ENCODE measurements at places on chromosomes 6 and 20.
A peak's percentile ranks its signal among the peaks of the same experiment; 100 is the strongest.

DNA sequence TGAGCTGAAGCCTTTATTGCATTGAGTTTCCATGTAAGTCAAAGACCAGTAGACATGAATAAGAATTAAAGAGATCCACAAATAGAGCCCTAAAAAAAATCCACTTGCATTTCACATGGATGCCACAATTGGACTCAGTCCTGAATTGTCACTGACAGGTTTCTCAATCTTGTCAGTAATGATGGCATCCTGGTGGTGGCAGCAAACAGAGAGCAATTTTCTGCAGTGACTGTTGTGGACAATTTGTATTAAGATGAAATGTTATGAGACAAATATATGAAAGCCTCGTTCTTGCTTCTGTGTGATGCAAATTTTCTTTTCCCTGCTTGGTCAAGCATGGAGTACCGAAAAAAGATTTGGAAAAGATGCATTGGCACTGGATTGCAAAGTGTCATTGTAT lies 278.9 kb downstream of the SAMD5 start:
- DNase-seq: no peak

- DNase-seq: no peak
Observed at GRCh38 chr20:42775866-42776265, 413.8 kb downstream of the PTPRT start.

DNA sequence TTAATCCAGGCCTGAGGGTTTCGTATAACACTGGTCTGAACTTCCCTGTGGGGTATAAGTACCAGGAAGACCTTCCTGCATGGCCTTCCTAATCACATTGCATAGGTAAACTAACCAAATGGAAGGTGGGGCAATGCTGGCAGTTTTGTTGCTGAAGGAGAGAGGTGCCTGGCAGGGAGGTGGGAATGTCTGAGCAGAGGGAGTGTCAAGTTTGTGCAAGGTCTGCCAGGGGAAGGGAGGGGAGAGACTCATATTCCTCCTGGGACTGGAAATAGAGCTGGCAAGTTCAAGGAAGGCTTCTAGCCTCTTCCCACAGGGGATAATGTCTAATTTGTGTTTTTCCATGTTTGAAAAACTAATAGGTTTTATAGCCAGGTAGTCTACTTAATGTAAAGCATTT lies 70.6 kb downstream of the HDDC2 start:
- no peak for DNase-seq

DNA sequence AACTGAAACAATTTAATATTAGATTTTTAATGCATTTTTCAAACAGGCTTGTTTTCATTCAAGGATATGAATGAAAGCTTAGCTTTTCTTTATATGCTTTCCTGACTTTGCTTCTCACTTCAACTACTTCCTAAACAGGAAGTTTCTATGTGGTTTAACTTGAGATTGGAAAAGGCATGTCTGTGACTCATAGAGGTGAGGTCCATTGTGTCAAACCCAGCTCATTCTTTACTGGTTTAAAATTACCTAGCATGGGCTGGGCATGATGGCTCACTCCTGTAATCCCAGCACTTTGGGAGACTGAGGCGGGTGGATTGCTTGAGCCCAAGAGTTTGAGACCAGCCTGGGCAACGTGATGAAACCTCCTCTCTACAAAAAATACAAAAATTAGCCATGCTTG lies 34.4 kb downstream of the EFHC1 start:
- DNase-seq: peak; percentile 85

DNA sequence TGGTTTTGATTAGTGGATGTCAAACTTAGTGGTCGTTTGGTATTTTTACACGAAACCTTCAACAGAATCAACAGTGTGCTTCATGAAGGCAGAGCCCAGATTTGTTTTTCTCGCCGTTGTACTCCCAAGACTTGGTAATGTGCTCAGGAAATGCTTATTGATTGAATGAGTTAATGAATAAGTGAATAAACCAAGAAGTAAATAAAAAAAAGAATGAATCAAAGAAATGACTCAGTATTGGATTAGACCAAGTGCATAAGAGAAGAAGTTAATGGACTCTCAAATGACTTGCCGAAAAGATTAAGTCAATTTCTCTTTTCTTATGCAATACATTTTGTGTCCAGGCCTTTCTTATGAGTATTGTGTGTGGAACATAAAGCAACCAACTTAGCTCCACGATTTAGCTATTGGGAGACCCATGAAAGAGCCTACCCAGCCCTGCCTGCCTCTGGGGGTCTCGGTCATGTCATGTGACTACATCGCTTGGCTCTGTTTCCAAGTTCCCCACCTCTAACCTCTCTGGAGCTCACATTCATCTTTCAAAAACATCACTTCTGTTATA lies 10.6 kb upstream of the FUCA2 start:
- no peak for DNase-seq

DNA sequence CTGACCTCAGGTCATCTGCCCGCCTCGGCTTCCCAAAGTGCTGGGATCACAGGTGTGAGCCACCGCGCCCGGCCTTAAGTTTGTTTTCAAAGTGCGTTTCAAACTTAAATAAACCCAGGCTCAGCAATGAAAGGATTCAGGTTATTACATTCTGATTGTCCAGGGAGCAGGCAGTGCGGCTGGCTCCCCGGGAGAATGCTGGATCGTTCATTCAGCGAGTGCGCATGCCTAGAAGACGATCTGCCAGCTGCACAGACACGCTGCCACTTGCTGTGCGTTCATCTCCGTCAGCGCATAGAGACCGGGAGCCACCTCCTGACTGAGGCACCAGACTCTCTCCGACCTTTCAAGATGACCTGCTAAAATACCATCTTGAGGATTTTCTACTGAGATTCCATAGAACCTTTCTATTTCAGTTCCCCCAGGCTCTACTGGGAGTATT lies 163.9 kb upstream of the ZNF217 start:
- peak; percentile 62 for DNase-seq

DNA sequence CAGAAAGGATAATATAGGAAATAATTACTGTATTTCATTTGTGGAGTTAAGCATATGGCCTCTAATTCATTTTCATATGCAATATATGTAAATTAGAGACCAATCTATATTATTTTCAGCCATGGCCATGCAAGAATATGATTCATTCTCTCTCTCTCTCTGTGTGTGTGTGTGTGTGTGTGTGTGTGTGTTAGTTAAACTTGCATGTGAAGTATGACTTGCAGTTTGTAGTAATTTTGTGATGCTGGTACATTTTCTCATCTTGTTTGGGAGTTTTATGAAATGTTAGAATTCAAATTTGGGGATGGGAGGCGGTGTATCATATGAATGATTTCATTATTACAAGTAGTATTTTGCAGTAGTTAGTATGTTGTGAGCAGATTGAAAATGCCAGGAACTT lies 74.8 kb downstream of the JARID2 start:
- DNase-seq: peak; percentile 27

- peak; percentile 96 for DNase-seq
Observed at GRCh38 chr6:37137201-37138090, 32.5 kb upstream of the PIM1 start.

DNA sequence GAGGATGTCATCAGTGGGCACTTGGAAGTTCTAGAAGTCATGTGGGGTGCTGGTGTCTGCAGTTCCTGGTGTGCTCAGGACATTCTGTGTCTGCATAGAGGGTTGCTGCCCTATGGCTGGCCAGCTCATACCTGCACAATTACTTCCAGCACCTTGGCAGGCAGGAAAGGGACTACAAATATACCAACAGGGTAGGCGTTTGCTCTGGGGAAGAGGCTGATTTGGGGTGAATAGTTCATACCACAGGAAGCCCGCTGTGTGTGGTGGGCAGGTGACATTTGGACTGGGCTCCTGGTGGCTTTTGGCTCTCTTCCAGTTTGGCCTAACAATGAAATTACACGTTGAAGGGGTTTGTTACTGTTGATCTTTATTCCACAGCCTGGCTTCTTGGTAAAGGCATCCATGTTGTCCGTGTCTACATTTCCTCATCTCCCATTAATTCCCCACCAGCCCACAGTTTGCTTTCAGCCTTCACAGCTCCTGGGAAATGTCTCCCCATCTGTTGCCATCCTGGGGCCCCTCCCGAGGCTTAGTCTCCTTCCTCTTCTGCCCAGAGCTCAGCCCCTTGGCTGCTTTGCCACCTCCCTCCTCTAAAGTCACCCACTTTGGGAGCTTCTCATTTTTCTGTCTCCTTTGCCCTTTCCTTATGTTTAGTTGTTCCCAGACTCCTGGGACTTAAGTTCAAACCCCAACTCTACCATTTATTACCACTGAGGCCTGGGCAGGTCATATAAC lies 88.1 kb downstream of the RSPH3 start:
- peak; percentile 31 for DNase-seq

DNA sequence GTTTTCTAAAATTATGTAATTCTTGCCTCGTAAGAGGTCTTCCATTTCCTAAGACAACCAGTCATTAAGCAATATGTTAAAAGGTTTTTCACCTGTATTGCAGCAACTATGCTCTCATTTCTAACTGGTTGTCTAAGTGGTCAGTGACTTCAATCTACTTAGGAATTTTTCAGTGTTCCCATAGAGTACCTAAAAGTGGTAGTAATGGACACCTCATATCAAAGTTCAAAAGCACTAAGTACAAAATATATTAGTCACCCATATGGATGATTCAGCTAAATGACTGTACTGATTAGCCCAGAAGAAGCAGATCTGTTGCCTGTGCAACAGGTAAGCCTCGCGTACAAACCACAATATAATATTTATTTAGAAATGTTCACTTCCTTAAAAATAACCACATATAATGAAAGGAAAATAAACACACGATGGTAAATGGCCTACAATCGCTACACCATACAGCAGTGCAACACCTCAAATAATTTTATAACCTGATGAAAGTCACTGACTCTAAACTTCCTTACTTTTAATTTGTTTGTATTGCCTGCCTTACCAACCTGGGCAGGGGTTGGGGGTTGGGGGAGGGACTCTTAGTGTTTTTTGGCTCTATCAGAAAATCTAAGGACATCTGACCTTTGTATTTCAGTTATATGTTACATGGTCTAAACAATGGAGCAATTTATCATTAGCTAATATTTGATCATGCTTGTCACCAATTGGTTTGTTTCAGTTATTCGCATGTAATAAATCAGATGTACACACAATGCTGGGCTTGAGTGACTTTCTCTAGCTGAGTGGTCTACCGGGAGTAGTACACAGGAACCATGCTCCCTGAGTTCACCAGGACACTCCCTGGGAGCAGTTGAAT lies 105.9 kb downstream of the HIVEP2 start:
- DNase-seq: peak; percentile 93

DNA sequence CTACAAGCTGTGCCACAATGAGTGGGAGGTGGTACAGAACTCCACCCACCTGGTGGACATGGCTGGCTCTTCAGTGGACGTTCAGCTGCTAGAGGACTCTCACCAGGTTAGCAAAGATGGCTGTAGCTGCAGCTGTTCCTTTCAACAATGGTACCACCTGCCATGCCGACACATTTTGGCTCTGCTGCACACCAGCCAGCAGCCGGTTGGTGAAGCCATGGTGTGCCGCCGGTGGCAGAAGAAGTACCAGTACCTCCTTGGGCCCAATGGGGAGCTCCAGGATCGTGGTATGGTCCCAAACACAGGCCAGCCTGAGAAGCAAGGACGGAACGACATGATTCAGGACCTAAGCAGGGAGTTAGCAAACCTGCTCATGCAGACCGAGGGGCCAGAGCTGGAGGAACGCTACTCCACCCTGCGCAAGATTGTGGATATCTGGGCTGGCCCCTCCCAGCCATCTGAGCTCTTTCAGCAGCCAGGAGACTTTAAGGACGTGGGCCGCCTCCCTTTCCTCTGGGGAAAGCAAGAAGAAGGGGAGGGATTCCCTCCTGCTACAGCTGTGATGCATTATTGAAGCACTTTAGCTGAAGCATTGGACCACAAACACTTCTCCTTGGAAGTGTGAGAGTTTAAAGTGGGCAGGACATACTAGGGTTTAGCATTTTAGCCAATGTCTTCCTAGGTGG lies 2.8 kb upstream of the ZSWIM1 start:
- DNase-seq: no peak

DNA sequence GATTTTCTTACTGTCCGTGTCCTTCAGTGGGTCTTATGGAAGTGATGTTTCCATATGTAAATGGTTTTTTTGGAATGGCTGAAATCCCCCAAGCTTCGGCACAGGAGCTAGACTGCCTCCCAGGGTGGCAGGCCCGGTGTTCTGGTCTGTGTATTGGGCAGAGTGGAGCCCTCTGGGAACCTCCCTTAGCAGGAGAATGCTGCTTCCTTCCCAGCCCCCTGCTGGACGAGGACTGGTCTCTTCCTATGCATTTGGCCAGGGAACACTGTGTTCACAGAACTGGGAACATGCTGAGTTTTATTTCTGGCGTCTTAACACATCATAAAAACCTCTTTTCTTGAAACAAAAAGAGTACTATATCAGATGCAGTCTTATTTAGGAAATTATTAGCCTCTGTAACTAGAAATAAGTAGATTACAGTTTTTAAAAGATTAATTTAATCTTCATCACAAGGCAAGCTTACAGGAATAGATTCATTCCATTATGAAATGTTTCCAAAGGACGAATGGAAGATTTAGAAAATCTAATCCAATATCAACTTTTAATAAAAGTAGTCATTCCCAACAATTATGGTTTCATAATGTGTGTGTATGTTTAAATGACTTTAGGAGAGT lies 56.6 kb downstream of the SYTL3 start:
- DNase-seq: peak; percentile 33

- no peak for DNase-seq
Observed at GRCh38 chr6:30359276-30359675, 14.3 kb downstream of the RPP21 start.

- DNase-seq: no peak
Observed at GRCh38 chr6:35008858-35009257, 119.8 kb downstream of the ANKS1A start.

GRCh38 chr20:61623451-61623850 lies 371.4 kb downstream of the CDH4 start:
- no peak for DNase-seq
